Stimulated activated CD8-positive, alpha-beta memory T cell treated with anti-CD3 and anti-CD28 coated beads, Interleukin-7, amount 100 ng/mL, for 1 hour (primary cell): ENCODE measurements at places on chromosomes 11 and 22.

GRCh38 chr22:37442135-37442534 is 14.9 kb upstream of the ELFN2 start:
- no peak for DNase-seq

DNA sequence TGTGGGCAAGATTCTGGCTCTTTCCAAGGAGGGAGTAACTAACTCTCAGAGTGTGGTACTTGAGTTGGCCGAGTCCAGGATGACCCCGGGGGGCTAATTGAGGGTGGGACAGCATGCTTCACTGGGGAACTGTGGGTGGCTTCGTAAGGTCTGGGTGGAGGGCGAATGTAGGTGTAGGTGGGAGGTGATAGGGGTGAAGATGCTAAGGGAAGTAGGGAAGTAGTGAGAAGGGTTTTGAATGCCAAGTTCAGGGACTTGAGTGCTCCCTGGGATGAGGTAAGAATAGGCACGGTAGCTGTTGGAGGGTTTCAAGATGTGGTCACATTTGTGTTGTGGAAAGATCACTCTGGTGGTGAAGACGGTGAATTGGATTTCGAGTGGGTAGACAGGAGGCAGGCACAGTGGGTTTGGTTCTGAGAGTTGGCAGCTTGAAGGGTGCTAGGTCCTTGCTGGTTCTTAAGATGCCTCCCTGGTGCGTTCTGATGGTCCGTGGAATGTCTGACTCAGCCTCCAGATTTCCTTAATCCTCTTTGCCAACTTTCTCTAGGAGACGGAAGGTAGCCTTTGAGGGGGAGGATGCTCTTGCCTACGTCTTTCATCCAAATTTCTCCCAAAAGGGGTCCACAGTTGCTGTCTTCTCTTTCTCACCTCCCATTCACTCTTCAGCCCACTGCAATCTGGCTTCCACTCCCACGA is 2.5 kb upstream of the DNAL4 start:
- DNase-seq: no peak

GRCh38 chr11:84549217-84549616 is 1077.9 kb downstream of the DLG2 start:
- DNase-seq: no peak

DNA sequence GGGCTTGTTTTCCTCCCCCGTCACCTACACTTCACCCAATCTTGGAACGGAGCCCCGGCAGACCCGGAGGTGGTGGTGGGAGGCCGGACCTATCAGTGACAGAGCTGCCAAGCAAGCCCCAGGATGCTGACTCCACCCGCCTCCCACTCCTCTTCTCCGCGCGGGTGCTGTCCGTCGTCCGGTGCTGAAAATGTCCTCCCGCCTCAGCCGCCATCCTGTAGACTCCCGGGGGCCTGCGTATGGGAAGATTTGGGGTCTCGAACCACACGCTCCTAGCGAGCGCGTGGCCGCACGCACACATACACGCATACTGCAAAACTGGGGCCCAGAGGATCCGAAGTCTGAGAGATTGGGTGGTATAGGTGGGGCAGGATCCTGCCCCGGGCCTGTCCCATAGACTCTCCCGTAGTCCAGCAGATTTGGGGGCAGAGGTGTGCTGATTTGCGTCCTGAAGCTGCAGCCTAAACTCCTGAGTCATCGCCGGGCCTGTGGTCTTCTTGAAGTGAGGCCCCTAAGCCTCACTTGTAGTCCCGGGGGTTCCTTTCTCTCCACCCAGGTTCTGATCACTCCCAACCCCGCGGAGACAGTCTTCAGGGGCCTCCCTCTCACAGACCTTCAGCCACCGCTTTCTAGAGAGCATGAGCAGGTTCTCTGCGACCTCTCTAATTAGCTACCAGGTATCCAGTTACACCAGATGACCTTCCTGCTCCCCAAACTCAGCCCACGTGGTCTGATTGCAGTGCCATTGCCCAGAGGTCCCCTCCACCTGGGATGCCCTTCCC is 796 bp upstream of the YIF1A start:
- DNase-seq: peak; percentile 40

DNA sequence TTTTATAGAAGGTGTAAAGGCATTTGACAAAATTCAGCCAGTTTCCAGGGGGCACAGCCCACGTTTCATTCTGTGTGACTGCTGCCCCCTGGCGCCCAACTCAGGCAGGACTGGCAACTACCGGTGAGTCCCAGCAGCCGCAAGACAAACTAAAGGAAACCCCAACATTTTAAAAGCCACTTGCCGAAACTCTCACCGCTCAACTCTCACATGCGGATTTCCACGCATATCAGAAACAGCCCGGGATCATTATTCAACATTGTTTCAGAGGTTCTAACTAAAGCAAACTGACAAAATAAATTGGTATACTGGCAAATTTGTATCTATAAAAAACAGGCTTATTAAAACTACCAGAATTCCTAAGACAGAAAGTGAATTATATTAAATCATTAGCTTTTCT is 48.2 kb downstream of the MORC2 start:
- DNase-seq: peak; percentile 67

DNA sequence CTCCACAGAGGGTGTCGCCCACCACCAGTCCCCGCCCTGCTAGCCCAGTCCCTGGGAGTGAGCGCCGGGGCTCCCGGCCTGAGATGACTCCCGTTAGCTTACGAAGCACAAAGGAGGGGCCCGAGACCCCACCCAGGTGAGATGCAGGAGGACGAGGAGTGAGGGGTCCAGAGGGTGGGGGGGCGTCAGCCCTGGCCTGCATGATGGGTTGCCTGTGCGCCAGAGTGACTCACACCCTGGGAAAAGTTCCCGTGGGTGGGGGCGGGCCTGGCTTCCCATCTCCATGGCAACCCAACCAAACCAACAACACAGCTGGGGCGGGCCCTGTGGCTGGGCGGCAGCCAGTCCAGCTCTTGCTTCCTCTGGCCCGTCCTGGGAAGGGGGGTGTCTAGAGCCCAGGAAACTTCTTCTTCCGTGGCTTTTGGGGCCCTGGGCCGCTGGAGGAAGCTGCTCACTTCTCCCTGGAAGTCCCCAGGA is 4.5 kb downstream of the GAS2L1 start:
- no peak for DNase-seq

GRCh38 chr11:8886322-8886721 is 24.7 kb upstream of the AKIP1 start:
- DNase-seq: no peak

GRCh38 chr22:25759825-25760231 is 17.8 kb downstream of the MYO18B start:
- DNase-seq: no peak

- DNase-seq: no peak
Measured at GRCh38 chr11:46508360-46508759, 85.5 kb downstream of the AMBRA1 start.

DNA sequence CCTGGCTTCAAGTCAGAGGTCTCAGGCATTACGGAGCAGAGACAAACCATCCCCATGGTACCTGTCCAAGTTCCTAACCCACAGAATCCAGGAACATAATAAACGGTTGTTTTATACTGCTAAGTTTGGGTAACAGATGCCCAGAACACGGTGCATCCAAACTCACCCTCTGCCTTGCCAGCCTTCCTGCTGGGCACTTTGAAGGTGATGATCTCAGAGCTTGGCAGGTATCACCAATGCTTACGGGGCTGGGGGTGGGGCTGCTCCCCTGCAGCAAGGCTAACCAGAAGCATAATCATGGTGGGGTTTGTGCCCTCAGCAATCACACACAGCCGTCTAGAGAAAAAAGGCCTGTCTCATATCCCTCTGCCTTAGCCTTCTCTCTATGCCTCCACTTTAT is 27.1 kb downstream of the DKK3 start:
- DNase-seq: no peak

DNA sequence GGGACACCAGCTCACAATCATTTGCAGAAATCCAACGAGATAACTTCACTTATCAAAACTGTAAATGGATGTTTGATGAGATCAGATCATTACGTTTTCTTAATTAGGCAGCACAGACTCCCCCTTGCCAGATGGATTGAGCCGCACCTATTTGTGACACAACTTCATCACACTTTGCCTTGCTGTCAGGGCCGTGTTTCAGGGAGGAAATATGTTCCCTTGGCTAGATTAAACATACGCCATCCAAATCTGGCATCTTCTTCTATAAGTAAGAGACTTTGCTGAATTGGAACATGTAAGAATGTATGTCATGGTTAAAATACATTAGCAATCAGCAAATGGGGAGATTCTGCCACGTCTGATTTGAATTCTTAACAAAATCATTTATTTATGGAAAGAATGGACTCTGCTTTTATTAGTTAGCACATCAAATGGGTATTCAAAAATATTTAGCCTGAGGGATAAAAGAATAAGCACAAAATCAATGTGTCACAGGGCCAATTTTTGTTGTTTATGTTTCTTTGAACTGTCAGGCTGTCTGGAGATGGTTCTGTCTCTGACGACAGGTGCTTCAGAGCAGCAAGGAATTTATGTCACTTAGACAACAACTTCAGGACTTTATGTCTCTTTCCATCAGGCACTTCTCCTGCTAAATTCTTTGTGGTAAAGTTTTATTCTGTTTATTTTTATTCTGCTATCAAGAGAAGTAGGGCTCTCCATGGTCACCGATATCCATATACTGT is 326.1 kb upstream of the NCAM1 start:
- DNase-seq: no peak

DNA sequence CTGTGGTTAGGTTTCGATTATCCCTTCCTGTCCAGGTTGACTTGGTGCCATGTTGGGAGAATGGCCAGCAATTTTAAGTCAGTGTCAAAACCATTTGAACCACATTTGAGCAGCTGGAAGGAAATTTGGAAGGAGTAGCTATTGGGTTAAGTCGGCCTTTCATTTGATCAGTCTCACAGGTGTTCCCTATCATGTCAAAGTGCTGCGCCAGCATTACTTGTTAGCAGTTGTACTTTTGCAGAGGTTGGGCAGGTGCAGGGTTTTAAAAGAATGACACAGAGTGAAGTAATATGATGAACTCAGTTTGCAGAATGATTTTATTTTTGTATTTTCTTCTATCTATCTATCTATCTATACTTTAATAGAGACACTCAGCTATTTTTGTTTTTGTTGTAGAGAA is 6.4 kb upstream of the TYMP start:
- DNase-seq: no peak

DNA sequence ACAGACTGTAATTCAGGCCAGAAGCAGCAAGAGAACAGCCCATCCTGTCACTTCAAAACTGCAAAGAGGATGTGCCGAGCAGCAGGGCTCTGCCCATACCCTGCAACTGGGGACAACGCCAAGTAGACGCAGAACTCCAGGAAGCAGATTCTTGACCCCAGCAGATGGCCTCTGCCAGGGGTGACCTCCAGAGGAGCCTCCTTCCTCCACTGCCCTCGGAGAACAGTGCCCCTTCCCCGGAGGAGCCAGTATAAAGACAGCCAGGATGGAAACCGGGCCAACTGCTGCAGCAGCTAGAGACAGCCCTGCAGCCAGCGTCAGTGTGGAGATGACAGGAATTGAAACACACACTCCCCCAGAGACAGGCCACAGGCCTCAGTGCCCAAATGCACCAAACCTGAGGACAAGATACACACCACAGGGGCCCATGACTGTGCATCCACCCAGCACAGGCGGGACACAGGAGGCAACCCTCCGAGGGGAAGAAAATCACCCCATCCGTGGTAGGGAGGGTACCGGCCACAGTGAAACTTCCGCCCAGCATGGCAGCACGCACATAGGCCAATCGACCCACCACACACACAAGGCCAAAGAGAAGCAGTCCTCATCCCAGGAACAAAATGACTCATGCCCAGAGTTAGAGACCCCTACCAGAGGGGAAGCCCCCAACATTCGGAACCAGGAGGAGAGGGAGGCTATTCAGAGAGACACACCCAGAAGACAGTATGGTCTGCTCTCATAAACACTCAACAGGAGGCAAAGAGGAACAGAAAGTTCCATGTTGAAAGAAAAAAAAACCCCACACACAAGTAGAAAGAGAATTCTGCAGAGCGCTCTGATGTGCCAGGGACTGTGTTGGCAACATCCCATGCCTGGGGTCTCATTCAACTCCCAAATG is 5.6 kb downstream of the AHNAK start:
- DNase-seq: no peak

DNA sequence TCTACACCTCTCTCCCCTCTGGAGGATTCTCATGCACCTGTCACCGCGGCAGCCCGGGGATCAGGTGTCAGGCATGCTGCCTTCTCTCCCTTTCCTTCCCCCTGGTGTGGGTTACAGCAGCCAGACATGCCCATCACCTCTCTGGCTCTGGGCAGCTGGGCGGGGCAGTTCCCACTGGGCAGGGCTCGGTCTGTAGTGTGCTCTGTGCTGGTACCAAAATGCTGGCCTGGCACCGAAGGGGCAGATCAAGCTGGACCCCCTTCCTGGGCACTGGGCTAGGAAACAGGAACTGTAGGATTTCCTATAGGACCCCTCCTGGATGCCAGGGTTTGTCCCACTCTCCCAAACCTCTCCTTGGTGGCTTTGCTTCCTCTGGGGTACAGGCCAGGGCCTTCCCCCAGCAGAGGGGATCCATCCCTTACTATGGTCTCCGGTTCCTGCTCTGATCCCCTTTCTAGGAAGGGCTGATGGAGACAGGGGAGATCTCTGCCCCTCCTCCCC is 821 bp downstream of the GAL3ST1 start:
- DNase-seq: no peak

- DNase-seq: no peak
Measured at GRCh38 chr11:127994736-127995135, 592.6 kb downstream of the ETS1 start.

GRCh38 chr11:128776069-128776423 is 82.2 kb downstream of the FLI1 start:
- DNase-seq: no peak

- DNase-seq: no peak
Measured at GRCh38 chr11:102781676-102782075, 1.2 kb upstream of the MMP10 start.

DNA sequence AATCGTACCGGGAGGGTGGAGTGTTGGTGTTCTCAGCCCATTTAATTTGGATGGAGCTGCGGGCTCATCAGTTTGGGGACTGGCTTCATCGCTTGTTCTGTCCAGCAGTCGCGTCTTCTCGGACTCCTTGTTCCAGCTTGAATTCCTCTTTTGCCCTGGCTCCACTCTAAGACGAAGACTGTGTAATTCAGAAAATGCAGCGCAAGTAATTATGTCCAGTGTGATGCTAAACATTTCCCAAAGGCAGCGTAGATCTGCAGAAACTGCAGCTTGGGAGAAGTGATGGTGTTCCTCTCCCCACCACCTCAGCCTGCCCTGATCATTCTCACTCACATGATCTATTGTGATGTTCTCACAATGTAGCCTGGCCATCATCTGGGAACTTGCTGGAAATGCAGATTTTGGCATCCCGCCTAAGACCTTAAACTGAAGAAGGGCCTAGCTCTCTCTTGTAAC is 666 bp downstream of the SLC25A18 start:
- no peak for DNase-seq

DNA sequence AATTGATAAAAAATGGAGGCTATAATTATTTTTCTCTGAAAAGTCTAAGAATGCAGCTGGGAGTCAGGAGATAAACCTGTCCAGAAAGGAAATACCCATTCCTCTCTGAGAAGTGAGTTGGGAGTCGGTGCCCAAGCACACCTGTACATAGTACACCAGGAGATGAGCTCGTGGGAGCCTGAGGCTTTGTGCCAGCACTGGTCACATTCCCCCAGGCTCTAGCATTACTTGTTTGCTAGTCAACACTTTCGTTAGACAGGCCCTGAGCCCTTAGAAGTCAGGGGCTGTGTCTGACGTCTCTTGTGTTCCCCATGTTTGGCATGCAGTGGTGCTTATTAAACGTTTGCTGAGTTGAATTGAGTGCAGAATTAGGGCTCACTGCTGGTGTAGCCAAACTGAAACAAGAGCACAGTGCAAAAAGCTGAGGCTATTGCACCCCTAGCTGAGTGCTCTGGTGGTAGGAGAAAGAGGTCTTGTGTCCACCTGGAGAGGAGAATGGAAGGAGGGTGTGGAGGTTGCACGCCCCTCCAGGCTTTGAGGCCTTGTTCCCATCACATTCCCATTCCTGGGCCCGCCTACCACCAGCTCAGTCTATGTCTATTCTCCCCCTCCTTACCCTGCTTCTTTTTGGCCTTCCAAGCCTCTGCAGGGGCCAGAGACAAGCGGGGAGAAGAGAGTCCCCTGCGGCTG is 6.8 kb downstream of the ROBO4 start:
- no peak for DNase-seq
